ENCODE measurements at places on chromosomes 7 and 10.

DNA sequence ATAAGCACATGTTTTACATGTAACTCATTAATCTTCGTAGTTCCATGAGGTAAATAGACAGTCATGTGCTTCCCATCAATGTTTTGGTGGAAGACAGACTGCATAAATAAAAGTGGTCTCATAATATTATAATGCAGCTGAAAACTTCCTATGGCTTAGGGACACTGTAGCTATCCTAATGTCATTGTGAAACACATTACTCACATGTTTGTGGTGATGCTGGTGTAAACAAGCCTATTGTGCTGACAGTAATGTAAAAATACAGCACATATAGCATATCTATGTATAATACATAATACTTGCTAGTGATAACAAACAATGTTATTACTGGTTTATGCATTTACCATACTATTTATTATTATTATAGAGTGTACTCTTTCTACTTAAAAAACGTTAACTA lies 37.2 kb upstream of the PLXDC2 start:
- DNase-seq, result no peak

DNA sequence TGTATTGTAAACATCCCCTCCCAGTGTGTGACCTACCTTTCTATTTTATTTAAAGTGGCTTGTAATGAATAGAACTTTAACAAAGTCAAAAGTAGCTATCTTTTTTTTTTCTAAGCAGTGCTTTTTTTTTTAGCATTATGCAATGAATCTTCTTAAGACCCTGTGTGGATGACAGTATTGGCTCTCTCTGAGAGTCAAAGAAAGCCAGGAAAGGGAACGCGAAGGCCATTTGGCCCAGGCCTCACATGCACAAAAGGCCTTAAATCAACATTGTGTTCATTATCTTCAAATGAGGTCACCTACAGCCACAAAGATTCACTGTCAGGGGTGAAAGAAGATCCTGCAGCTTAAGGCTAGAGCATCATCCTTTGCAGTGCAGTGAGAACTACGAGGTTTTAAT lies 721.5 kb downstream of the GRID1 start:
- no peak for DNase-seq

GRCh38 chr10:102620138-102620590 lies 24.1 kb upstream of the TRIM8 start:
- no peak for DNase-seq

- no peak for DNase-seq
Observed at GRCh38 chr10:47258921-47259320, 41.1 kb upstream of the GDF10 start.

DNA sequence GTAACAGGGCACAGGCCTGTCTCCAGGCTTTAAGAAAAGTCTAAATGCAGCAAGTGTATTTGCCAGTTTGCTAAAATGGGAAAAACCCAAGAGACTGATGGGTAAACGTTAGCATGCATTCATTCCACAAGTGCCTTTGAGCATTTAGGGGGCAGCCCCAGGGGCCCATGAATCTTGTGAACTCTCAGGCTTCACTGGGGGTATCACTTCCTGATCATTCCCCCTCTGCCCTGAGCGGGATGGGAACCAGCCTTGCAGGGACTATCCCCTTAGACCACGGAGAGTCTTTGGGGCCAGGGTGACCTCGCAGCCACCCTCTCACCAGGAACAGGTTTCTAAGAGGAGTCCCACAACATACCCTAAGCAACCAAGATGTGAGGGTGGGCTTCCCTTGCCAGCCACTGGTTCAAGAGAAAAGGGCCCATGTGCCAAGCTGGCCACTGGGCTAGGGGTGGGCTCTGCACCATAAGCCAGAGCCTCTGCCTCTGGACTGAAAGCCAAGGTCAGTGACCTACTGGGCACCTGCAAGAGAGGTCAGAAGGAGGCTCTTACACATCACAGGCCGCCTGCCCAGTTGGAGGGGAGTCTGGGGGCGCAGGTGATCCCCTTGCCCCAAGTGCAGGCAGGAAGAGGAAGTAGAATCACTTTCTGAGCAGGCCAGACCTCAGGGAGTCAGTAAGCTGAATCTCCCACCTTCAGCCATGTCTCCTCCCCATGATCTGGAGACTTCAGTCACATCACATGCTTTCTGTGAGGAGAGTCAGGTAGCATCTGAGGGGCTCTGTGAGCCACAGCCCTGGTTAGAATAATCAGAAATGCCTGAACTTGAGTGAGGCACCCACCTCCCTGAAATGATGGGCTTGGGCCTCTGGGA lies 75.0 kb downstream of the C10orf105 start:
- no peak for DNase-seq

GRCh38 chr10:34504534-34504933 lies 310.6 kb downstream of the PARD3 start:
- DNase-seq, result no peak

GRCh38 chr10:119306514-119306951 lies 99.2 kb downstream of the GRK5 start:
- DNase-seq, result peak; percentile 51

GRCh38 chr7:16348251-16348650 lies 73.1 kb downstream of the CRPPA start:
- no peak for DNase-seq

DNA sequence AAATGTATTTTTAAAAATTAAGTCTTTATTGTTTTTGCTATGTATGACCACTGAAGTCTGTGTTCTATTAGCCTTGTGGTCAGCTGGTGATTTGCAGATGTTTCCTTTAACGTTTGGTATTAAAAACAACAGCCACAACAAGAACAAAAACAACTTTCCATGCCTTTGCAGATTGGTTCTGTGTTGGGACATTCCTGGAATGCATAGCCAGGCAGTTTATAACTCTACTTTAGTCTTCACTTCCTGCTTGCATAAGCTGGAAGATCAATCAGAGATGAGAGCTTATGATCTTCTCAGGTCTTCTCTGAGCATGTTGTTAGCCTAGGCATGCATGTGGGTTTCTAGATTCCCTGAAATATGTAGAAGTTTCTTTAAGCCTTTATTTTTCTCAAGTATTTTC lies 58.9 kb upstream of the SEMA3C start:
- no peak for DNase-seq

GRCh38 chr10:92790440-92790839 lies 57.9 kb upstream of the EXOC6 start:
- DNase-seq, result no peak

DNA sequence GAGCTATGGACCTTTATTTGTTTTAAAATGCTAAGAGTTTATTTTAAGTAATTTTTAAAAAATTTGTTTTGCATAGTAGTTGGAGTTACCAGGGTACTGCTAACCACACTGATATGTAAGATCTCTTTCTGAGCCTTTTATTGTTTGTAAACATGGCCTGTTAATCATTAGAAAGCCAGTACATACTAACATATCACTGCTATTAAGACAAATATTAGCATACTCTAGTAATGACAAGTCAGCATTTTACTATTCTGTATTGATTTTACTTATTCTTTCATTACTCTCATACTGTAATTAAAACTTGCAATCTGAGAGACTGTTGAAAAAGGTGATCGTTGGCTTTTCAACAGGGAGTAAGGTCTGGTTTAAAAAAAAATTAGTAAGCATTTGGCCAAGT lies 66.7 kb downstream of the PTEN start:
- DNase-seq, result no peak

- no peak for DNase-seq
Observed at GRCh38 chr10:12202226-12202625, 6.2 kb downstream of the CDC123 start.

DNA sequence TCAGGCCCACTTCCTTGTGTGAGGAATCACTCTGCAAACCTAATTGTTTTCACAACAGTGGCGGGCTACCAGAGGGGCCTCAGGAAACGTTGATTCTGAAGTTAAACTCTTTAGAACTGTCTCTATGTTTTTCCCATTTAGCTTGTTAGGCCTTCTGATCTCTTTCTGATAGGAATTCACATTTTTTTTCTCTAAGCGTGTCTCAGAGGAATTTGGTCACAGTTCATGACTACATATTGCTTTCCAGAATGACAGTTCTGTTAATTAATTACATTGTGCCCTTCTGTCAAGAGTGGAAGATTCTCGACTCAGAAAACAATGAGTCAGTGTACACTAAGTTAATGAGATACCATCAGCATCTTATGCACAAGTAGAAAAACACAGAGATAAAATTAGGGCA lies 469.2 kb upstream of the C7orf33 start:
- no peak for DNase-seq

- DNase-seq, result no peak
Observed at GRCh38 chr7:71785216-71785615, 626.9 kb downstream of the CALN1 start.

DNA sequence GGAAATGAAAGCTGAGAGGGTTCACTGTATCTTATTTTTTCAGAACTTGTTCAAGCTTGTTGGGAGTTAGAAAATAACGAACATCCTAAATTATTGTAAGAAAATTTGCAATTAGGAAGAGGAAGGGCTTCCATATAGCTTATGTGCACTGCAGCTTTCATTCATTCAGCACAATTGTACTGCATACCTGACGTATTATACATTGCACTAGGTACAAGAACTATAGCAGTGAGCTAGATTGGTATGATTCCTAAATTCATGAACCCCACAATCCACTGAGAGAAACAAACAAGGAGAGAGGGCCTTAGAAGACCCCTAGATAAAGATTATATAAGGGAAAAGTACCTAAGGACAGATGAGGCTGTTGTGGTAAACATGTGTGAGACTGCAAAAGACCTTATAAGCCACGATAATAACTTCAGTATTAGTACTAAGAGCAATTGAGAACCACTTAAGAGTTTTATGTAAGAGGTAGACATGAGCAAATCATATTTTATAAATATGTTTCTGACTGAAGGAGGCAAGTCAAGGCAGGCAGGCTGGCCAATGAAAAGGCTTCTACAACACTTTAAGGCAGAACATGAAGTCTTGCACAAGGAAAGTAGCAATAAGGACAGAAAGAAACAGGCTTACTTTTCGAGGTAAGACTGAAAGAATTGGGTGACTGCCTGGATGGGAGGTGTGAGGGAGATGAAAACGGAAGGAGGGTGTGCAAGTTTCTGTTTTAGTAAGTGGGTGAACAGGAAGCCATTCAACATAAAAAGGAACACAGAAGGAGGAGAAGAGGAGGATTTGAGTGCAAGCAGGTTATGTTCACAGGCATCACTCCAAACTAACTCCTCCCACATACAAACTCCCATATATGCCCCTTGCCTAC lies 77.9 kb upstream of the LRRN3 start:
- no peak for DNase-seq

DNA sequence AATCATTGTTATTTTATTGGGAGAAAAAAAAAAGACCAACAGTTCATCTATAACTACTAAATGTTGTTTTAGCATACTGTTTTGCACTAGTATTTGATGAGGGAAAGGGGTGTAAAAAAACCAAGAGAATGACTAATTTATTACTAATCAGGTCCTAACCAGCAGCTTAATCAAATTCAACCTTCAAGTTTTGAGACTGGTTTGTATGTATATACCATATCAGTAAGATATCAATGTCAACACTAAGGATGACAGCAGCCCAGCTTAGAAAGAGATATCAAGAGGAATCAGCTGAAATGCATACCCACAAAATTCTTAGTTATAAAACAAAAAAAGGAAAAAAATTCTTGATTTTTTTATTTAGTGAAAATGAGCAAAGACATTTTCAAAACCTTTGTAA lies 122.6 kb downstream of the KMT2C start:
- no peak for DNase-seq

GRCh38 chr7:146359176-146359575 lies 242.6 kb downstream of the CNTNAP2 start:
- DNase-seq, result no peak

DNA sequence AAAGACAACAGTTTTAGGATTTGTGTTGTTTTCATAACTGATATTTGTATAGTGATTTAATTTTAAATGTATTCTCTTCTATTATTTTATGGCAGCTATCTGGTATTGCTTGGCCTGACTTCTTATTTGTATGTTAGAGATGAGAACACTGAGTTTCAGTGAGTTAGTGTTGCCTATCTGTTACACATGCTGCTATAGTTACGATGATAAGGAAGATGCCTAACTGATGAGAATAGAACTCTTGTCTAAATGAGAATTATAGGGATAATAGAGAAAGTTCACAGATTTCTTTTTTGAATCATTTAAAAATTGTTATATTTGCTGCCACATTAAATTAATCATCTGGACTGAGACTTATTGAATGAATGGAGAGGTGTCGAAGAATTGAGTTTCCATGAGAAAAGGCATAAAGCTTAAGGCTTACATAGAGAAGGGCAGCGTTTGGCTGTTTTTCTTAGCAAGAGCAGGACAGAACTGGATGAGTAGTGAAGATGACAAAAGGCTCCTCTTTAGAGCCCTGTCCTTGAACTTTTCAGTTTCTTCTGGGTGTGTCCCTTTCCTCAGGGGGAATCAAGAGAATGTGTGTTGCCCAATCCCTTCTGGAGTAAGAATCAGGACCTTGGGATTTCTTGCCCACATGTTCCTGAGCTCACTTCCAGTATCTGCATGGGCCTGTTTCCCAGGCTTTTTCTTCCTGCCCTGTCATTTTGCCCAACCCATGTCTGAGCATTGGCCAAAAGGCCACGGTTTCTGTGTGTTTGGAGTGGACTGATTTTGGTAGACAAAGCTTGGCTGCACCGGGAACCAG lies 195.6 kb upstream of the CSTF2T start:
- DNase-seq, result no peak

GRCh38 chr10:100101192-100102076 lies 19.8 kb upstream of the CPN1 start:
- DNase-seq, result no peak

GRCh38 chr10:1240341-1240775 lies 184.2 kb downstream of the WDR37 start:
- DNase-seq, result no peak

DNA sequence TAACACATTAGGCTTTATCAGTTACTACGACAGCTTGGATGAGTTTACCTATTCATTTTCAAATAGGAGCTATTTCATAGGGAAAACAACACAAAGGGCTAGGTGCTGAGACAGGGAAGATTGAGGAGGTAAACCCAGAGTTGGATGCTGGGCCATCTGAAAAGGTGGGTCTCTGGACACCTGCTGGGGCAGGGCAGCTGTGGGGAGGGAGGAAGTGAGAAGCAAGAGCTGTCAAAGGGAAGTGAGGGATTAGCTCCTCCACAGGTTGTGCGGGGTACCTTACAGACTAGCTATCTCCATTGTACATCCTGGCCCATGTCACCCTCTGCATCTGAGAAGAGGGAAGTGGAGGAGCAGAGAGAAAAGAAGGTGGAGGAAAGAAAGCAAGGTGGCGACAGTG lies 48.9 kb downstream of the BLNK start:
- DNase-seq, result no peak

GRCh38 chr7:110664803-110665202 lies 426.1 kb upstream of the LRRN3 start:
- DNase-seq, result no peak

GRCh38 chr7:3200504-3200903 lies 100.5 kb upstream of the SDK1 start:
- DNase-seq, result no peak

DNA sequence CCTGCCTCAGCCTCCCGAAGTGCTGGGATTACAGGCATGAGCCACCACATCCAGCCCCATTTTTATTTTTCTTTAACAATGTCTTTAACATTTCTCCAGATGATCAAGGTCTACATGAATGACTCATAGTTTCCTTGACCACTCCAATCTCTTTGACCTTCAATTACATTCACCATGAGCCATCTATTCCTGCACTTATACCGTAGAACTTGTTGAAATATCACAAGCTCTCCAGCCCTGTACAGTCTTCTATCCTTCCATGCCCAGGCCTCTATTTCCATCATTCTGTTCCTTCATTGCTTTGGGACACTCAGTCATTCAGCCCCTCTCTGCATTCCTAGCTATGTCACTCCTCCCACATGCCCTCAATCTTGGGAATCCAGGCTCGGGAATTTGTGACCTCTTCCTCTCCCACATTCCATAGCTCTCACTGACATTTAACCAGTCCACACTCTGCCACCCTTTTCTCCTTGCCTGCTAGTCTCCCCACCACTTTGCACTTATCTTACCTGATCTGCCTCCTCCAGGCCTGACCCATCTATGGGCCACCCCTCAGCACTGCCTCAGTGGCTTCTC lies 151.8 kb upstream of the STK17A start:
- no peak for DNase-seq

Measured in stimulated activated CD4-positive, alpha-beta T cell treated with anti-CD3 and anti-CD28 coated beads, Interleukin-1b, Interleukin-23, amount 100 ng/mL, for 24 hours (primary cell).